ENCODE measurements at places on chromosomes 6 and 20. TPM values are rescaled to one million over a fixed set of nuclear protein-coding genes. Genes with fewer than 3 reads are reported as not detected.
A peak's percentile ranks its signal among the peaks of the same experiment; 100 is the strongest.

Gene SLC13A3
- polyA plus RNA-seq: 0.54 TPM

Gene HCK
- 3.7 TPM for polyA plus RNA-seq

Gene GSTA1
- not detected for polyA plus RNA-seq

Gene RIMS1
- polyA plus RNA-seq: not detected

Gene CLDN20
- 0.30 TPM for polyA plus RNA-seq

Gene VGLL2
- polyA plus RNA-seq: 0.23 TPM

GRCh38 chr20:31670371-31671228 lies 32.9 kb downstream of the COX4I2 start:
- no peaks in the 10 kb centered on the region for H3K27me3 ChIP-seq
- peaks cover 13% of the 10 kb centered on the region for H3K36me3 ChIP-seq
- H3K27ac ChIP-seq: peak overlapping the region; percentile 88

- H3K27ac ChIP-seq: no peak overlapping the region
- no peaks in the 10 kb centered on the region for H3K27me3 ChIP-seq
- no peaks in the 10 kb centered on the region for H3K4me1 ChIP-seq
- no peak overlapping the region for H3K4me3 ChIP-seq
- DNase-seq: no peak
Observed at GRCh38 chr6:94215552-94215951, 796.2 kb upstream of the EPHA7 start.

- H3K27me3 ChIP-seq: no peaks in the 10 kb centered on the region
- no peak overlapping the region for H3K4me3 ChIP-seq
- H3K27ac ChIP-seq: peak overlapping the region; percentile 3
- no peak for DNase-seq
Observed at GRCh38 chr6:46381579-46381978, 109.7 kb downstream of the RCAN2 start.

GRCh38 chr6:100212131-100212530 lies 218.1 kb upstream of the MCHR2 start:
- no peaks in the 10 kb centered on the region for H3K27me3 ChIP-seq
- H3K27ac ChIP-seq: no peak overlapping the region
- H3K4me3 ChIP-seq: no peak overlapping the region
- no peaks in the 10 kb centered on the region for H3K4me1 ChIP-seq

GRCh38 chr6:87723170-87724078 lies 21.4 kb upstream of the AKIRIN2 start:
- peaks cover 14% of the 10 kb centered on the region for H3K4me1 ChIP-seq
- no peaks in the 10 kb centered on the region for H3K36me3 ChIP-seq
- DNase-seq: peak; percentile 77
- no peak overlapping the region for H3K4me3 ChIP-seq

- H3K27ac ChIP-seq: peak overlapping the region; percentile 14
- H3K4me1 ChIP-seq: no peaks in the 10 kb centered on the region
- no peaks in the 10 kb centered on the region for H3K36me3 ChIP-seq
- no peak overlapping the region for H3K4me3 ChIP-seq
- H3K27me3 ChIP-seq: no peaks in the 10 kb centered on the region
- no peak for DNase-seq
Observed at GRCh38 chr6:150619275-150619674, 19.6 kb downstream of the PLEKHG1 start.

GRCh38 chr6:20038410-20039204 lies 173.7 kb downstream of the MBOAT1 start:
- H3K36me3 ChIP-seq: no peaks in the 10 kb centered on the region
- DNase-seq: no peak
- H3K4me3 ChIP-seq: no peak overlapping the region

GRCh38 chr20:45157962-45158361 lies 16.7 kb upstream of the PI3 start:
- no peak for DNase-seq
- H3K36me3 ChIP-seq: no peaks in the 10 kb centered on the region
- H3K27ac ChIP-seq: no peak overlapping the region
- no peaks in the 10 kb centered on the region for H3K27me3 ChIP-seq

DNA sequence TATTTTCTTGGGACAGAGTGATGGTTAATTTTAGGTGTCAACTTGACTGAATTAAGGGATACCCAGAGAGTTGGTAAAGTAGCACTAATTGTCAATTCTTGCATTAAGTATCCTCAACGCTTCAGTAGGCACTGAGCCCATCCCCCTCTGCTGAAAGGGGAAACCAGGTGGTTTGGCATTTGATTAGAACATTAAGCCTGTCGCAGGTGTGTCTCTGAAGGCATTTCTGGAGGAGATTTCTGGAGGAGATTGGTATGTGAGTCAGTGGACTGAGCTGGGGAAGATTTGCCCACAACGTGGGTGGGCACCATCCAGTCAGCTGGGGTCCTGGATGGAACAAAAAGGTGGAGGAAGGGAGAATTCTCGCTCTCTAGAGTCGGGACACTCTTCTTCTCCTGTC lies 119.8 kb downstream of the RFX6 start:
- no peaks in the 10 kb centered on the region for H3K27me3 ChIP-seq
- H3K27ac ChIP-seq: no peak overlapping the region
- H3K4me3 ChIP-seq: no peak overlapping the region
- H3K4me1 ChIP-seq: no peaks in the 10 kb centered on the region

DNA sequence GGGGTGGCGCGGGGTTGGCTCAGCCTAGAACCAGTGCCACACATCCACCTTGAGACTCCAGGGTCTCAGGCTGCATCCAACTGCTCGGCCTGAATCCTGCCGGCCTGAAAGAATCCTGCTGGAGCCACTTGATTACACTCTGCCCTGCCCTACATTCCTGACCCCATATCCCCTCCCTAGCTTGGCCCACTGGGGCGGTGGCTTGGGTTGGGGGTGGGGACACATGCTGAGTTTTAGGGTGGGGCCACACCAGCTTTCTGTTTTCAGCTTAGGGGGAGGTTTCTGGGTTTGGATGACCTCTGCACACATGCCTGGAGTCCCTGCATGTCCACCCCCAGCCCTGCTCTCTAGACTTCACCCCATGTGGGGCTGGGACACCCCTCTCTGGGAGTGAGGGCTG lies 6.8 kb downstream of the ITPR3 start:
- H3K27me3 ChIP-seq: no peaks in the 10 kb centered on the region
- H3K4me3 ChIP-seq: no peak overlapping the region
- no peaks in the 10 kb centered on the region for H3K36me3 ChIP-seq
- peaks cover 12% of the 10 kb centered on the region for H3K4me1 ChIP-seq
- no peak overlapping the region for H3K27ac ChIP-seq
